Activated CD4-positive, alpha-beta memory T cell treated with anti-CD3 and anti-CD28 coated beads for 36 hours (primary cell): ENCODE measurements at places on chromosomes 3 and 15. TPM values are rescaled to one million over a fixed set of nuclear protein-coding genes. Genes with fewer than 3 reads are reported as not detected.

The SMARCC1 gene
- total RNA-seq: 87.2 TPM

The GOLGA6L24 gene
- total RNA-seq: not detected

The TAMM41 gene
- total RNA-seq: 25.6 TPM

DNA sequence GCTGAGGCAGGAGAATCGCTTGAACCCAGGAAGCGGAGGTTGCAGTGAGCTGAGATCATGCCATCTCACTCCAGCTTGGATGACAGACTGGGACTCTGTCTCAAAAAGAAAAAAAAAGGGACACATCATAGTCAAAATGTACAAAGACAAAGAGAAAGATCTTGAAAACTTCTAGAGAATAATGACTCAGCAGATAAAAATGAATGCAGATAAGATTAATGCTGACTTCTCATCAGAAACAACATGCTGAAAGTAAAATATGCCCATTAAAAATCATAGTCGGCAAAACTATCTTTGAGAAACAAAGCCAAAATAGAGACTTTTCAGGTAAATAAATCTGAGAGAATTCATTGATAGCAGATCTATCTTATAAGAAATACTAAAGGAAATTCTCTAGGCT lies 271.1 kb upstream of the GPR149 start:
- DNase-seq: no peak

GRCh38 chr3:63528325-63529000 lies 124.0 kb upstream of the SNTN start:
- DNase-seq: no peak

- peak; percentile 66 for DNase-seq
Measured at GRCh38 chr15:92097474-92098178, 244.1 kb downstream of the SLCO3A1 start.
